ENCODE measurements at places on chromosomes 5 and 9.

- no peak for DNase-seq
Measured at GRCh38 chr5:84301535-84301934, 83.1 kb downstream of the EDIL3 start.

GRCh38 chr9:107523539-107523938 lies 34.0 kb upstream of the KLF4 start:
- DNase-seq: no peak

DNA sequence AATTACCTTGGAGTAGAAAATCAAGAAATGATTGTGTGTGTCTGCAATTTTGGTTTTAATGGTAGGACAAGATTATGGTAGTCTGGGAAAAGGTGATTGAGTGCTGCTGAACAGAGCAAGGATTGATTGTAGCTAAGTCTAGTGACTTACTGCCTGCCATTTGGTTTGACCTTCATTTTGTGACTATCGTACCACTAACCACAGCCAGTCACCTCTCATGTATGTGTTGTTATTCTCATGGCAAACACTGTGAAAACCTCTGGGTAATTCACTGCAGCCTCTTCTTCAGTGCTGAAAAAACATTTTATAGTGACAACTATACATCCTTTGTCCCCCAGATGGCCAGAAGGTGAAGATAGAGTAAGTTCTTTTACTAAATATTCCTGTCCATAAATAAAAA lies 37.5 kb downstream of the CTNNA1 start:
- DNase-seq: no peak

- no peak for DNase-seq
Measured at GRCh38 chr5:149672701-149673476, 57.2 kb upstream of the PPARGC1B start.

GRCh38 chr9:37730256-37730655 lies 23.3 kb upstream of the TRMT10B start:
- DNase-seq: no peak

GRCh38 chr5:159605585-159605984 lies 275.3 kb upstream of the IL12B start:
- DNase-seq: no peak

DNA sequence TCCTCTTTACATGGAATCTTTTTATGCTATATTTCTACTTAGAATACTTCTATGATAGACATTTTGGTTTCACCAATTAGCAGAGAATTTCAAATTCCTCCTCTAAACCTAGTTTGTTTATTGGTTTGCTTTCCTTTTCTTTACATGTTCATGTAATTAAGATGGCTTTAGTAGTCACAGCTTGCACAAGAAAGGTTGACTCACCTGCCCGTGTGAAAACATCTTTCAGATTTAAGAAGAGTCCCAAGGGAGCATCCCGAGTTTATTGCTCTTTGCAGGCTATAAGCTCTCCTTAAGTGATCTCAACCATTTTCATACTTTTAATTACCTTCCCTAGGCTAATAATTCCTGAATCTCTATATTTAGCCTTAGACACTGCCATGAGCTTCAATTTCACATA lies 28.9 kb downstream of the TYRP1 start:
- DNase-seq: no peak

DNA sequence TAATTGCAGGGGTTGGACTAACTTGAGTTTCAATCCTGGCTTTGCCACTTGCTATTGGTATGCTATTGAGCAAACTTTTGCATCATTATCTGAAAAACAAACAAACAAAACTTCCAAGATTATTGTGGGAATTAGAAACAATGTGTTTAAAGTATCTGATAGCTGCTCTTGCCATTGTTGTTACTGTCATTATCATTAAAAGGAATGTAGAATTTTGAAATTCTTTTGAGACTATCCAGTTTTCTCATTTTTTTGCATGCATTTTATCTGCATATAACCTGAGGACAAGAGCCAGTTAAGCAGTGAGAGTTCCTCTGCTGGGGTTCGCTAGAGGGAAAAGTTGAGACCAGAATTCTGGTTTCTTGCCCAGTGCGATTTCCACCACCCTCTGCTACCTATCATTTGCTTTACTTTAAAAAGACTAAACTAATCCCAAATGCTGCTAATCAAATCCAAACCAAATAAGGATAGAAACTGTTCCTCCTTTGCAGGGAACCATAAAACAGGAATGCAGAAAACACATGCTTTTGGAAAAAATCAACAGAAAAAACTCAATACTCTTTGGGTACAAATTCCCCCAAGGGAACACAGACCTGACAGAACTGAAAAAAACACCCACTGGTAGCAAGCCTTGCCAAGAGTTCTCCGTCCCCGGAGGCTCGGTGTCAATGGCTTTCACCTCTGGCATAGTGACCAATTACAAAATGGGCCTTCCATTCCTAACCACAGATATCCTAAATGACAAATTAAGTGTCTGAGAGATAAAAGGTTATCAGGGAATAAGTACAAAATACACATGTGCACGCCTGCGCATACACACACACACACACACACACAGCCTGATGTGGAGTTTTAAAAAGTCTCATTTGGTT lies 373.7 kb downstream of the ARL15 start:
- no peak for DNase-seq

- no peak for DNase-seq
Measured at GRCh38 chr5:77202145-77202544, 8.3 kb upstream of the PDE8B start.

- no peak for DNase-seq
Measured at GRCh38 chr5:95393279-95393678, 2.1 kb downstream of the FAM81B start.

- peak; percentile 29 for DNase-seq
Measured at GRCh38 chr5:132776131-132776937, 705 bp downstream of the SEPTIN8 start.

DNA sequence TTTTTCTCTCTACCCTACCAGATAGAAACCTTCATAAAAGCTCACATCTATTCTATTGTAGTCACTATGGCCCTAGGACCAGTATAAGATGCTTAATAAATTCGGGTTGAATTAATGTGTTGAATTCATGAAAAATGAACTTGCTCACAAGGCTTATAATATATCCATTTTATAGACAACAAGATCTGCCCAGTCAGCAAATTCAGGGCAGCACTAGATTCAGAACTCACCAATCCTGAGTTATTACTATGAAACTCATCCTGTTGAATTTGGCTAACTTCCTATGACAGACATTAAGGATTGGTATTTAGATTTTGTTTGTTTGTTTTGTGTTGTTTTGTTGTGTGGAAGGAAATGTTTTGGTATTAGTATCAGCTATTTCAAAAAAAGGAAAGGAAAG lies 143.6 kb upstream of the CCNG1 start:
- DNase-seq: no peak

- no peak for DNase-seq
Measured at GRCh38 chr9:89529243-89530035, 31.5 kb upstream of the SEMA4D start.

DNA sequence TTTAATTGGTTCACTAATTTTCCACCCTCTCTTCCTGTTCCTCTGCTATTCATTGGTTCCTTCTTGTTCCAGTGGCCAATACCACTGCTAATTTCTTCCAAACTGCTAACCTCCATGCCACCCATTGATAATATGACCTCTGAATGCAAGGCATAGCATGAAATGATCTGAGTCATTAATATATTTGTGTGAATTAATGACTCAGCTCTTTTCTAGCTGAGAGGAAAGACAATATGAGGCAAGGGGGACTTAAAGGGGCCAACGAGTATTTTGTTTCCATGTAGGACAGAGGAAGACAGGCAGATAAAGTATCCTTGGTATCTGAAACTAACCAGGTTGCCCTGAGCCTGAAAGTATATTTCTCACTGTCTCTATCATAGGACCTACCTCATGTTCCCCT lies 154.3 kb upstream of the BRINP1 start:
- no peak for DNase-seq
